ENCODE measurements at places on chromosomes 11 and 22.

DNA sequence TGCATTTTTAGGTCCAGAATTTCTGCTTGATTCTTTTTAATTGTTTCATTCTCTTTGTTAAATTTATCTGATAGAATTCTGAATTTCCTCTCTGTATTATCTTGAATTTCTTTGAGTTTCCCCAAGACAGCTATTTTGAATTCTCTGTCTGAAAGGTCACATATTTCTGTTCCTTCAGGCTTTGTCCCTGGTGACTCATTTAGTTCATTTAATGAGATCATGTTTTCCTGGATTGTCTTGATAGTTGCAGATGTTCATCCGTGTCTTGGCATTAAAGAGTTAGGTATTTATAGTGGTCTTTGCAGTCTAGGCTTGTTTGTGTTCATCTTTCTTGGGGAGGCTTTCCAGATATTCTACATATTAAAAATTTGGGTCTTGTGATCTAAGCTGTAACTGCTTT, 694.8 kb upstream of the CCDC179 start:
- H3K27ac ChIP-seq = no peak overlapping the region
- H3K4me3 ChIP-seq = no peak overlapping the region
- no peaks in the 10 kb centered on the region for H3K27me3 ChIP-seq
- no peak for DNase-seq

GRCh38 chr11:59062602-59063529, 23.2 kb upstream of the GLYATL1B start:
- H3K4me1 ChIP-seq = peaks cover 6% of the 10 kb centered on the region
- no peaks in the 10 kb centered on the region for H3K36me3 ChIP-seq
- no peak overlapping the region for H3K4me3 ChIP-seq
- H3K27ac ChIP-seq = no peak overlapping the region
- no peak for DNase-seq
- peaks cover 43% of the 10 kb centered on the region for H3K27me3 ChIP-seq

DNA sequence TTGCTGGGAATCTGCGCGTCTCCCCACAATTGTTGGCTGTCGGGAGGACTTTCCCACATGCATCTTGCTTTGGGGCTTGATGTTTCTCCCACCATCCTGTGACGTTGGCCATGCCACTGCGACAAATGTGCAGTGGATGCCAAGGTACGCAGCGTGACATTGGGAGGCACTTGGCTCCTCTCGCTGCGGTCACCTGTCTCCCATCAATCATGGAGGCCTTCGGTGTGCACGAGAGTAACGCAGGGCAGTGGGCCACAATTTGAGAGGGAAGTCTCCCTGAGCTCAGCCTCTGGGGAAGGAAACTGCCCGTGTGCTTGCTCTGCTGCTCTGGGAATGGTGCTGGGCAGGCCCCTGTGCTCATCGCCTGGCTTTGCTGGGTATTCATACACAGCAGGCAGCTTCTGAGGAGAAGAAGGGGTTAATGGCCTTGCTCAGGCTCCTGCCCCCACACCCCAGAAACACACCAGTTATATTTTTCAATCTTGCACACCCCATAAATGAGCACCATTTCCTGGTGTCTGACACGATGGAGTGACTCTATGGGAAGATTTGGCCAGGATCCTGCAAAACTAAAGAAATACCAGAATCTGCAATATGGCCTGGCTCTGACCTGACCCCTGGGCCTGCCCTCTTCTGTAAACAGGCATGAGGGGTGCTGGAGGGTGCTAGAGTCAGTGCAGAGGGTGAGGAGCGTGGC, 153.5 kb downstream of the ADAMTS15 start:
- no peak overlapping the region for H3K4me3 ChIP-seq
- no peak for DNase-seq
- H3K27ac ChIP-seq = no peak overlapping the region
- no peaks in the 10 kb centered on the region for H3K4me1 ChIP-seq
- H3K36me3 ChIP-seq = no peaks in the 10 kb centered on the region

DNA sequence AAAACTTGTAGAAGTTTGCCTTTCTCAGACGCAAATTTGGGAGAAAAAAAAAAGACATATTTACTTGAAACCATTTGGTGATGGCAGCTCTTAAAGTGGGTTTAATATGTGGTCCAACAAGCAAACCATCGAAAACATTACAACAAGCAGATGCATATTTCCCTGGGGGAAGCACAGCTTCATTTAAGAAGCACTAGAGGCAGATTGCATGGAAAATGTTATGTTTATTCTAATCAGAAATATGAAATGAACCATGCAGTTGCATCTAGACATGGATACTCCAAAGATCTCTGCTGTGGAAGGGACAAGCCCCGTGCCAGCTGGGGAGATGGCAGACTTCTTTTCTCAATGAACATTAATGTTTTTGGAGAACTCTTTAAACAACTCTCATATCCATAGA, 57.4 kb upstream of the PARVA start:
- peaks cover 16% of the 10 kb centered on the region for H3K4me1 ChIP-seq
- DNase-seq = no peak

GRCh38 chr11:72007089-72007476, 8.4 kb downstream of the IL18BP start:
- no peak overlapping the region for H3K4me3 ChIP-seq
- peaks cover 77% of the 10 kb centered on the region for H3K36me3 ChIP-seq
- H3K27ac ChIP-seq = no peak overlapping the region
- no peaks in the 10 kb centered on the region for H3K27me3 ChIP-seq
- no peaks in the 10 kb centered on the region for H3K4me1 ChIP-seq

- peak overlapping the region; percentile 96 for H3K27ac ChIP-seq
- peaks cover 54% of the 10 kb centered on the region for H3K4me1 ChIP-seq
- peak overlapping the region; percentile 74 for H3K4me3 ChIP-seq
- H3K27me3 ChIP-seq = peaks cover 4% of the 10 kb centered on the region
- H3K36me3 ChIP-seq = peaks cover 6% of the 10 kb centered on the region
- DNase-seq = peak; percentile 44
These were observed 759 bp downstream of the CPT1A start for GRCh38 chr11:68840661-68841653.

DNA sequence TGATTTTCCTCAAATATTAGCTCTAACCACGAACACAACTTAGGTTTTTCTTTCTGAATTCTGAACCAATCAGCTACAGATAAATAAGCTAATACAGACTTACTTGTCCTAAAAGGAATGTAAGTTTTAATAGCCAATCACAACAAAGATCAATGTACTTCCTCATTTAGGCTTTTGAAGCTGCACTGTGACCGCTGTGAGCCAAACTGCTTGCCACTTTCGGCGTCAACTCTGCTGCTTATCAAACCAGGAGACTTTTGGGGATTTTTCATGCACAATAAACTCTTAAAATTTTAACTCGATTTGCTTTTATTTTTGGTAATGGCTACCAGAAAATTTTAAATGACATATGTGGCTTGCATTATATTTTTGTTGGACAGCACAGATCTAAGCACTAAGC, 92.5 kb downstream of the TMPRSS5 start:
- H3K36me3 ChIP-seq = no peaks in the 10 kb centered on the region
- no peak overlapping the region for H3K27ac ChIP-seq
- H3K4me1 ChIP-seq = peaks cover 2% of the 10 kb centered on the region

DNA sequence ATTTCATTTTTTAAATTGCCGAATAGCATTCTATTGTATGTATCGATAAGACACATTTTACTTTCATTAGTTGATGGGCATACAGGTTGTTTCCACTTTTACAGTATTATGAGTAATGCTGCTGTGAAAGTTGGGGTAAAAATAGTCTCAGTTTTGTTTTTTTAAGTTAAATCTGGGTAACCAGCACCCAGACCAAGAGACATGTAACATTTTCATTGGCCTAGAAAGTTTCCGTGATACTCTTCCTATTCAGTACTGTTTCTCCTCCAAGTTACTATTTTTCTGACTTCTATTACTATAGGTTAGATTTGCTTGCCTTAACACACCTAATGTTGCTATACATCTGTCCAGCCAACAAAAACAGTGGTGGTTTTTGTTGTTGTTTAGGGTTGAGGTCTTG, 12.3 kb downstream of the IPO7 start:
- H3K27me3 ChIP-seq = no peaks in the 10 kb centered on the region
- no peak for DNase-seq
- peaks cover 49% of the 10 kb centered on the region for H3K4me1 ChIP-seq
- H3K27ac ChIP-seq = peak overlapping the region; percentile 41

- H3K27me3 ChIP-seq = no peaks in the 10 kb centered on the region
- H3K27ac ChIP-seq = peak overlapping the region; percentile 1
- DNase-seq = peak; percentile 52
- H3K4me1 ChIP-seq = peaks cover 67% of the 10 kb centered on the region
- H3K4me3 ChIP-seq = no peak overlapping the region
These were observed 26.9 kb downstream of the PICALM start for GRCh38 chr11:86041975-86042378.

GRCh38 chr22:33666279-33666960, 253.9 kb downstream of the LARGE1 start:
- H3K27ac ChIP-seq = no peak overlapping the region
- no peak for DNase-seq
- no peaks in the 10 kb centered on the region for H3K4me1 ChIP-seq

DNA sequence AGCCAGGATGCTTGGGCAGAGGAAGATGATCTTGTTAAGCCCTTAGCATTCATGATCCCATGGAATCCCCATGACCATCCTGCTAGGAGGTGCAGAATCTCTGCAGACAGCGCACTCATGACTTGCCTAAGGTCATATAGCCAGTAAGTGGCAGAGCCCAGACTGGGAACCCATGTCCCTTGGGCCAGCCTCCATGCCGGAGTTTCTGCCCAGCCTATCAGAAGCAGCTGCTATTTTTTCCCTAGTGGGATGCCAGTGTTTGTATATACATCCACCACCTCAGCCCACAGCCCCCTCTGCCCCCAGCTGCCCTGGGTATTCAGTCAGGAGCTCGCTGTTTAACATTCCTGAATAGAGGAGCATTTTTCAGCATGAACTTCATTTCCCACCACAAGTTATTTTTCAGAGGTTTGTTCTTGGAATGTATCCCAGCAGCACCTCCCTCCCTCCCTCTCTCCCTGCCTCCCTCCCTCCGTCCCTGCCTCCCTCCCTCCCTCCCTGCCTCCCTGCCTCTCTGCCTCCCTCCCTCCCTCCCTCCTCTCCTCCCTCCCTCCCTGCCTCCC, 34.4 kb upstream of the SUSD2 start:
- no peak for DNase-seq
- H3K27me3 ChIP-seq = no peaks in the 10 kb centered on the region
- no peak overlapping the region for H3K4me3 ChIP-seq
- H3K4me1 ChIP-seq = peaks cover 32% of the 10 kb centered on the region
- H3K36me3 ChIP-seq = peaks cover 9% of the 10 kb centered on the region

DNA sequence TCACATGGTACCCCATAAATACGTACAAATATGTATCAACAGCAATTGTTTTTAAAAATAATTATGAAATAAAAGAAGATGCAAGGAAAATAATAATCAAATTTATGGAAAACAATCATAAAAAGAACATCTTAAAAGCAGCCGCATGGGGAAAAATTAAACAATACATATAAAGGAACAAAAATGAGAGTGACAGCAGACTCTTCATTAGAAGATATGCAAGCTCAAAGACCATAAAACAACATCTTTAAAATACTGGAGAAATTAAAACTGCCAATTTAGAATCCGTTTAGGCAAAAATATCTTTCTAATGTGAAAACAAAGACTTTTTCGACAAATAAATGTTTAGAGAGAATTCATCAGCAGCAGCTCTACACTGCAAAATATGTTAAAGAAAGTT, 190.6 kb upstream of the C11orf58 start:
- no peak for DNase-seq
- H3K36me3 ChIP-seq = no peaks in the 10 kb centered on the region
- no peak overlapping the region for H3K4me3 ChIP-seq
- H3K27me3 ChIP-seq = no peaks in the 10 kb centered on the region
- no peaks in the 10 kb centered on the region for H3K4me1 ChIP-seq

GRCh38 chr11:108543316-108543964, 45.3 kb upstream of the POGLUT3 start:
- H3K27ac ChIP-seq = no peak overlapping the region
- no peak for DNase-seq
- H3K27me3 ChIP-seq = no peaks in the 10 kb centered on the region
- H3K4me3 ChIP-seq = no peak overlapping the region
- no peaks in the 10 kb centered on the region for H3K4me1 ChIP-seq

DNA sequence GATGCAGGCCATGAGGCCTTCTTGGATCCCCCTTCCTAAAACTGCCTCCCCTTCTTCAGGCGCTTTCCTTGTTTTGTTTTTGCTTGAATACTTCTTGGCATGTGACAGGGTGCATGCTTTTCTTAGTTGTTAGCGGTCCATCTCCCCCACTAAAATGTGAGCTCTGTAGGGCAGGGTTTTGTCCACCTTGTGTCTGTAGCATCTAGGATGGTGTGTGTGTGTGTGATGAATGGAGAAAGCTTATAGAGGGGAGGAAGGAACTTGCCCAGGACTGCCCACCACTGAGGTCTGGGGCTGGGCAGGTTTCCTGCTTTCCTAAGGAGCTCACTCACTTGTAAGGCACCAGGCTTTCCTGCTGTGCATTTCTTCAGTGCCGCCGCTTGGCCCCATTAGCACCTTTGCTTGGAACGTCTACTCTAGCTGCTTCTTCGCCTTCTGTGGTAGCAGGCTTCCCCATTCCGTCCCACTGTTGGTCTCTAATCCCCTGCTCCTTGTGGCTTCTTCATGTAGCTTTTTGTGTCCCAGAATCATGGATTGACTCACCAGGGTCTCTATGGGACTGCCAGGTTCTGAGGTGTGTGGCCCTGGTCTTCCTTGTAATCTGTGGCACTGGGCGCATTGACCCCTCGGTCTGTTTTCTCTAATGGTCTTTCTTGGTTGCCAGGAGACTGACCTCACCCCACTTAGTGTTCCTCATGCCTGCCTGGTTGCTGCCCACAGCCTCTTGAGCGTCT, 3.3 kb downstream of the DGCR8 start:
- H3K27me3 ChIP-seq = no peaks in the 10 kb centered on the region
- peaks cover 38% of the 10 kb centered on the region for H3K36me3 ChIP-seq
- peak overlapping the region; percentile 51 for H3K27ac ChIP-seq
- H3K4me1 ChIP-seq = peaks cover 49% of the 10 kb centered on the region
- peak overlapping the region; percentile 12 for H3K4me3 ChIP-seq

DNA sequence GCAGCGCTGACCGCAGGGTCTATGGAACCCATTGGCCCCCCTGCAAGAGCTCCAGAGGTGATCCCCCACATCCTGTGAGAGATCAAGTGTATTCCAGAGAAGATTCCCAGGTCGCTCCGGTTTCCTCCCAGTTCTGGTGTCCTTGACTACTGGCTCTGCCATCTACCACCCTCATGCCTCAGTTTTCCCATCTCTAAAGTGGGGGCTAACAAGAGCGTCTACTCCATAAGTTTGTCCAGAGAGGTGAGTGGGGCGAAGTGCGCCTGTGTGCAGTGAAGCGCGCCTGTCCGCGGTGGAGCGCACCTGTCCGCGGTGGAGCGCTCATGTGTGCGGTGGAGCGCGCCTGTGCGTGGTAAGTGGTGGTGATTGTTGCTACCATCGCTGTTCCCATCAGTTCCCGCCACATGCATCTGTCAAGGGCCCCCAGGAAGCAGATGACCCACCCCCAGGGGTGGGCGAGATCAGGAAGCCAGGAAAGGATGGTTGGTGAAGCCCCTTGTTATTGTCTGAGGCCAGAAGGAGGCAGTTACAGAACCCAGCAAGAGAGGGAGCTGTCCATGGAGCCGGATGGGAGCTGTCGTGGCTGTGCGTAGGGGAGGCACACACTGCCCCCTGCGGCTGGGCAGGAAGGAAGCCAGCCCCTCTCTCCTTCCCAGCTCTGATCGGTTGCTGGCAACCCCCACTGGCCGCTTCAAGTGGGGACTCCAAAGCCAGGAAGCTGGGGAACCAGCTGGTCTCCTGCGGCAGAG, 73.2 kb upstream of the FGF3 start:
- H3K27ac ChIP-seq = no peak overlapping the region
- H3K27me3 ChIP-seq = peaks cover 8% of the 10 kb centered on the region
- H3K4me3 ChIP-seq = no peak overlapping the region

- no peaks in the 10 kb centered on the region for H3K36me3 ChIP-seq
- H3K4me3 ChIP-seq = no peak overlapping the region
- H3K27me3 ChIP-seq = no peaks in the 10 kb centered on the region
- no peaks in the 10 kb centered on the region for H3K4me1 ChIP-seq
- DNase-seq = no peak
These were observed 413.5 kb downstream of the NELL1 start for GRCh38 chr11:21082853-21083252.

Measured in activated CD4-positive, alpha-beta memory T cell treated with anti-CD3 and anti-CD28 coated beads, Interleukin-2, amount 10 ng/mL, durations not matched to agents 7 days and 5 days (primary cell).